ENCODE measurements at places on chromosomes 4 and X.

GRCh38 chrX:56798866-56799758 lies 70.1 kb downstream of the NBDY start:
- DNase-seq, result no peak

GRCh38 chr4:153663667-153664066 lies 20.4 kb upstream of the TLR2 start:
- DNase-seq, result no peak

GRCh38 chr4:41125558-41126311 lies 88.6 kb downstream of the APBB2 start:
- no peak for DNase-seq

GRCh38 chrX:78357342-78358055 lies 30.1 kb upstream of the CYSLTR1 start:
- no peak for DNase-seq

DNA sequence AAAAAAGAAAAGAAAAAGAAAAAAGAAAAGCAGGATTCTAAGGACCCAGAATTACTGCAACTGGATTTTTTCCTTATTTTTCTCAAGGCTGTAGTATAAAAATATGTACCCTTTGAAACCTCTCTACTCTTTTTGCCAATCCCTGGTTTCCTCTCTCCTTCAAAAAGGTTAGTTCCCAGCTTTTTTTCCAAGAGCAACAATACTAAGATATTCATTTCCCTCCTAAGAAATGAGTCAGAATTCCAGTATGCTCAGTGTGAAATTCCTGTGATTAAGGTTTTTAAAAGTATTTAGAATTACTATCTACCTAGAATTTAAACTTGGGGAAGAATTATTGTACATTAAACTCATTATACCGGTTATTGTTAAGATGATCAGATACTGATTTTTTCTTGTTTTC lies 22.0 kb downstream of the SMIM14 start:
- DNase-seq, result no peak

DNA sequence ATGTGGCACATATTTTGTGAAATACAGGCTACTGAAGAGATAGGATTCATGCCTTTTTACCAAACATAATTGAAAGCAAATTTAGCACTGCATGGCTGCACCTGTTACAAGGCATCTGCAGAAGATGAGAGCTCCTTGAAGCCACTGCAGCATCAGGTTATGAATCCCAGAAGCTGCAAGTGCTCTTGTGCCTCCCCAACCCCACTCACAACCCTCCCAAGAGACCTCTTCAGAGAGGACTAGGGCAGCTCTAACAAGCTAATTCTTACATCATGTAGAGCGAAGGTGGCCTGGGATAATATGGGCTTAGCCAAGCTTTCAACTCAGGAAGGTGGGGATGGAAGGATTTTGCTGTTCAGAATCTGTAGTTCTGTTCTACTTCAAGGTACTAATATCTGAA lies 27.2 kb downstream of the MFAP3L start:
- DNase-seq, result no peak

DNA sequence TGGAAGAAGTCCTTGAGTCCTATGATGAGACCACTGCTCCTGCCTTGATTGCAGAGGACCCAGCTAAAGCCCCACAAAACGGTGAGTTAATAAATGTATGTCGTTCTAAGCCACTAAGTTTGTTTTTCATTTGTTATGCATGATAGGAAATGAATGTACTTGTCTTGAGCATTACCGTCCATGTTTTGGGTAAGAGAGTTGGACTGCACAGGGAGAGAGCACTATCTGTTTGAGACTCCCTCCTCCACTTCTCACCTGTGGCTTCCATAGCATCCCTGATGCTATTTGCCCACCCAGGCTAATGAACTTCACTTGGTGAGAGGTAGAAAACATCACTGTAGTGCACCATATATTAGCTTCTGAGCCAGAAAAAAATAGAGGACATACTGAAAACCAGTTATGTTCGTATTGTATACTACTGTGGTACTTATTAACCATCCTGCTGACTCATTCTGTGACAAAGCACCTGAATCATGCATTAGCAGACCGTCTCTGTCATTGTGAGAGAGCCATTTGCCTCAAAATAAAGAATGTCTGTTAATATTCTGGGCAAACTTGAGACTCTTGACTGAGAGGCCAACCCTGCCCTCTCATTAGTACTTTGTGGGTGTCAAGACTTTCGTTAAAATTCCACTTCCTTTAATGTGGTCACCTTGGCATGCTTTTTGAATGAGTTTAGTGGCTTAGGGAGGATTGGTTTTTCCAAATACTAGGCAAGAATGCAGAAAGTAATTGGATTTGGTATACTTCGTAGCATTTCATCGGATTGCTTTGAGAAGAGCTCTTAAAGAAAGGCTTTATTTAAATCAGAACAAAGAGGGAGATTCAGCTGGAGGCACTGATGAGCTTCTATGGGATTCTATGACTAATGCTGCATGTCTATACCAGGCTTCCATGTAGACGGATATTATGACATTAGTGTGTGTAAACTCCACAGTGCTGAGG lies 99.3 kb upstream of the GRPR start:
- DNase-seq, result no peak

GRCh38 chrX:121208563-121208962 lies 161.2 kb downstream of the GLUD2 start:
- DNase-seq, result no peak

GRCh38 chrX:107562482-107562881 lies 65.8 kb upstream of the PRPS1 start:
- no peak for DNase-seq

GRCh38 chr4:159363361-159363760 lies 260.5 kb downstream of the RAPGEF2 start:
- no peak for DNase-seq

GRCh38 chr4:6267573-6267972 lies 2.1 kb upstream of the WFS1 start:
- no peak for DNase-seq

DNA sequence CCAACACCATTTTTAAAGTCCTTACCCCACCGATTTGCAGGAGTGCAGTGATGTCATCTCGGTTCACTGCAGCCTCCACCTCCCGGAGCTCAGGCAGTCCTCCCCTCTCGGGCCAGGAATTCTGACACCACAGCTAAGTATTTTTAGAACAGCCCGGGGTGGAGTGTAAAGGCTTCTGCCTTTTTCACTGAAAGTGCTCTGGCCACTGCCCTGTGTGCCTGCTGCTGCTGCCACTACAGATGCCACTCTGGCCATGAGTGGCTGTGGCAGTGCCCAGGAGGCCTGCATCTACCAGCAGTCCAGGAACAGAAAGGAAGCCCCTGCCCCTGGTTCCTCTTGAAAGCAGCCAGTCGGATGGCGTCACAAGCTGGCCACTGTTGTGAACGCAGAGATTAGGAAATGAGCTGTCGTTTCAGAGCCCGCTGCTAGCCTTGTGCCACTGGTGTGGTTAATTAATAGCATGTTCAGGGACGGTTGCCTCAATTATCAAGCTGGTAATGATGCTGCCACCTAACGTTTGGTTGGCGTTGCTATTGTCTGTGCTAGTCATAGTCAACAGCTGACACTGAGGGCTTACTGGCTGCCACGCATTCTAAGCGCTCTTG lies 23.6 kb upstream of the TBC1D14 start:
- DNase-seq, result no peak

DNA sequence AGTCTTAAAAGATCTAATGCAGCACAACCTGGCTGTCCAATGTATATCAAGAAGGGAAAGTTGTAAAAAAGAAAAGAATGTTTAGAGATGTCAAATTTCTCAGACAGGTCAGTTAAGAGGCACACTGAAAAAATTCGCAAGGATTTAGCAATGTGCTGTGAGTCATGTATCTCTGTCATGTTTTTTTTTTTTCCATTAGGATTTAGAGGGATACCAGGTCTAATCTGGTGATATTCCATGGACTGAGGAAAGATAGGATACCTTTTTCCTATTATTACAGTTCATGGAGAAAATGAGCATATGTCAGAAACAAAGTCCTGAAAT lies 815.4 kb upstream of the PCDH10 start:
- DNase-seq, result no peak

- DNase-seq, result no peak
Measured at GRCh38 chr4:101157415-101158133, 189.8 kb downstream of the PPP3CA start.

- no peak for DNase-seq
Measured at GRCh38 chr4:104408878-104409277, 85.8 kb downstream of the CXXC4 start.

DNA sequence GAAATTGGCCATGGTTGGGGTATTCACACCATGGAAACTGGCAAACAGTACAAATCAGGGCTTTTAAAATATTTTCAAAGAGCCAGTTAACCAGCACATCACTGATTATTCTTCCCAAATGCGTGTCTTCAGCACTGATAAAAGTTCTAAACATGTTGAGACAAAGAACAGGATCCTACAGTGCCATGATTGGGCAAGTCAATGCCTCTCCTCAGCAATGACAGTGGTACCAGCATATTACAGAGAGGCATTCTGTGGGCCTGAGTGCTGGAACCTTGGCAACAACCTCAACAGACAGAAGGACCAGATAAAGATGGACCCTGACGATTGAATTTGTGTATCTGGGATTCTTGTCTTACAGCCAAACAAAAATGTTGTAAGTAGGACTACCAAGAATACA lies 108.9 kb downstream of the EFHC2 start:
- DNase-seq, result no peak

DNA sequence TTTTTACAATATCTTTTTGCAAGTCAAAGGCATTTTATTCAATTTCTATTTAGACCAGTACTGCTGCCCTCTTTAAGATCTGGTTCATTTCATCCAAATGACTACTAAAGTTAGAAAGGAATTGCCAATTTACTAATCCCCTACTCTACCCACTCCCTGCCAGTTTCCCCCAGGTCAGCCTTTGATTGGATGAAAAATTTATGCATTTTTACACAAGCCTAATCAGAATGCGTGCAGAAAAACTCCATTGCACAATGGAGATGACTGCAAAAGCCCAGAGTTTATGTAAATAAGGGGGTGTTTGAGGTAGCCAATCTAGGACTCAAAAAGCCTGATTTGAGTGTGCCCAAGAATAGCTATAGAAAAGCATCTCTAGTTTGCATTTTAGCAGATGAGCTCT lies 310.6 kb downstream of the PABPC4L start:
- DNase-seq, result no peak

DNA sequence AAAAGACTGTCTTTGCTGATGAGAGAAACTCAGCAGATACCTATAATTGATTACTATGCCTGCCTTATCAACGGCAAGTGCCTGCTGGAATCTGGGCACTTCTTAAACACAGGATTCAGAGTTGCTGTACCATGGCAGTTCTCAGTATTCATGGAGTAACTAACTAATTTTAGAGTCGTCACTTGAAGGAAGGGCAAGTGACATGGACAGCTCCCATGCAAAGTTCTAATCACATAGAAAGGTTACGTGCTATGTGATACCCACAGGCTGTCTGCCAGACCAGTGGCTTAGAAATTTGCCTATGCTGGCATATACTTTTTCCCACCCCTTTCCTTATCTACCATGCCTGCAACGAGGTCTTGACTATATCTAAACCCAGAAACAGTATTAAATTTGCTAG lies 931.1 kb upstream of the TENM3 start:
- no peak for DNase-seq

- DNase-seq, result no peak
Measured at GRCh38 chr4:157115613-157116335, 39.8 kb downstream of the GLRB start.

DNA sequence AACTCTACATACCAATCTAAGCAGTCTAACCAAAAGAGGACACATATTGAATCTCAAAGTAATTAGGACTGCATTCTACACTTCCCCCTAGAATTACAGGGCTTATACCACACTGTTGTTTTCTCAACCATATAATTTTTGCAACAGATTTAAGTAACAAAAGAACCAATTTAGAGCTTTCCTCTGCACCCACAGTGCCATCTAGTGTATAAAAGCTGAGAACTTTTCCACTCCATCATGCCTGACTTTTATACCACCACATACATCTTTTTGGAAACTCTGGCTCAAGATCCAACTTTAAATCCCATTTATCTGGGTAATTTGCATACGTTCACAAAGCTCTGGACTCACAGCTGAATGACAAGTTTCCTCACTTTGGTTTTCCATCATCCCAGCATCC lies 99.5 kb downstream of the EFHC2 start:
- DNase-seq, result no peak

- DNase-seq, result no peak
Measured at GRCh38 chrX:136480383-136480782, 7.4 kb upstream of the BRS3 start.
